AG04450 (cell line): ENCODE measurements at places on chromosomes 7 and 10.

GRCh38 chr10:47415520-47416304, 31.6 kb upstream of the ZNF488 start:
- no peak for DNase-seq

DNA sequence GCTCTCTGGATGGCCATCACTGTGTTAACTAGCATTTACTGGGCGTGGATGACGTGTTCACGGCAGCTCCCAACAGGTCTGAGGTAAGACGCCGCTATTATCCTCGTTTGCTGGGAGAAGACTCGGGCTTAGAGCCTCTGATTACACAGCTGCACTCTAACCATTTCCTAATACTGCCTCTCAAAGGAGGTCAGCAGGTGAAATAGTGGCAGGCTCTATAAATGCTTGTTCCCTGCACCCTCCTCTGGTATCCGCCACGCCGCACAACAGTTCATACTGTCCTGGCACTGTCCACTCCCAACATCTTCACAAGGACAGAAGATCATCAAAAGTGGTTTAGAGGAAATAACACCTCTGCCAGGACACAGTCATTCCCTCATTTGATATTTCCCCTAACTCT, 28.3 kb downstream of the HIPK2 start:
- no peak for DNase-seq

GRCh38 chr7:143013473-143013872, 13.5 kb downstream of the OR9A2 start:
- DNase-seq: no peak

- DNase-seq: no peak
These were observed 17.6 kb downstream of the ZDHHC16 start for GRCh38 chr10:97463363-97464132.

- DNase-seq: peak; percentile 2
These were observed 458.8 kb downstream of the SORCS1 start for GRCh38 chr10:106705681-106706100.

DNA sequence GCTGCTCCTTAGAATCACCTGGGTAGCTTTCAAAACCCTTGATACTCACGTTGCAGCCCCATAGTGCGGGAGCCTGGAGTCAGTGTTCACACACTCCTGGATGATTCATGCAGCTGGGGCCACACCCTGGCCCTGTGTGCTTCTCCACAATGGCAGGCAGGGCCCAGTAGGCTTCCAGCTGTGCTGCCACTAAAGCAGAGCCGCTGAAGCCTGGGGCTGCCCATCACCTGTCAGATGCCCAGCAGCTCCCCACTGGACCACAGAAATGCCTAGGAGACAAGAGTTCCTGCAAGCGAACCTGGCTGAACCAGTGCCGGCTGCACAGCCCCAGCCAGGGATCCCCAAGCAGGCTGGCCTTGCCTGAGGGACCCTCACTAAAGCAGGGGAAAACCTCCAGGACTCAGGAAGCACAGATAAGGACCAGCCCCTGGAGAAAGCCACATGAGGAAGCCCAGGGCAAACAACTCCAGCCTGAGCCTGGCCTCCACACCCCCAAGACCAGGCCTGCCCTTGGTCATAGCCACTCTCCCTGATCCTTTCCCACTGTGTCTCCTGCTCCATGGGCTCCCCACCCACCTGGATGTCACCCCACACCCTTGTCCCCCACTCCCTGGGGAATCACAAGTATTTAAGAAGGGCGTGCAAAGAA, 111.9 kb downstream of the GRID1 start:
- DNase-seq: no peak

DNA sequence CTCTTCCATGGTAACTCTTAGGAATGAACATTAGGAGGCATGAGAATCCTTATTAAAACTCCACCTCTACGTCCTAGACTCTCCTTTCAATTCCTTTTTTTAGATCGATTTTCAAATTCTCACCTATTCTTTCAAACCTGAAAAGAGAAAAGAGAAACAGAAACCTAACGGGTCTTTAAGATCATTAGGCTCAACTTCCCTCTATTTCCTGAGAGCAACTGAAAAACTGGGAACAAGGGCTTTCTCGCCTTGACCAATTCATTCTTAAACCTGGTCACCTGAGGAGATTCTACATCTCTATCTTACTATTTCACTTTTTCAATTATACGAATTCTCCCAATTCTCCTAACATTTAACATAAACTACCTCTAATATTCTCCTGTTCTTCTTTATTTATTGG, 2.8 kb downstream of the TFEC start:
- no peak for DNase-seq

GRCh38 chr7:147078312-147078711, 961.7 kb downstream of the CNTNAP2 start:
- DNase-seq: no peak

DNA sequence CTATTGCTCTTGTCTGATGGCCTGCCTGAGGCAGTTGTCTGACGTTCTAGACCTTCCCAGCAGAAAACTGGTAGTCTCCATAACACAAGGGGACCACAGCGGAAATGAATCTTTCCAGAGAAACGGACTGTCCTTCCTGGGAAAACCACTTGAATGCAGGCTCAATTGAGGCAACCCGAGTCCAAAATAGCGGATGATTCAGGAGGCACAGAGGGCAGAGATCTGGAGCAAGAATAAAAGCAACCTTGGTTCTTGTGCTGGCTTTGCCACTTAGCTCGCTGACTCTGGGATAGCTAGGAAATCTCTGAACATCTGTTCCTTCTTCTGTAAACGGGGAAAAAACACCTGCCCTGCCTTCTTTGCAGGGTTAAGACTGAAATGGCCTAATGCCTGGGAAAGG, 178.8 kb downstream of the NEURL1 start:
- no peak for DNase-seq

DNA sequence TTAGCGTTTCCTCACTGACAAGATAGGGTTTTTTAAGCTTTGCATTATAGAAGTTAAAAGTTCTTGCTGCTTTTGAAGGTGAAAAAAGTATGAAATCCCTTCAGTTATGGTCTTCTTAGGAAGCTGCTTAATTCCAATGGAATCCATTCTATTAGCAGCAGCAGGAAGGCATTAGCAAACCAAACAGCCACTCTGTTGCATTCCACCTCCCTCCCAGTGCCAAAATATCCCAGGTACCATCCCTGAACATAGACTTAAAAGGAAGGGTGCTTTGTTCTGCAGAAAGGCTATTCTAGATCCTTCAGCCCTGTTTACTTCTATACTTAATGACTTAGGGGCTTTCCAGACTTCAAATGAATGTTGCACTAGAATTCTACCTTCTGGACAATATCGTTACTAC, 23.8 kb downstream of the ENO4 start:
- DNase-seq: no peak

DNA sequence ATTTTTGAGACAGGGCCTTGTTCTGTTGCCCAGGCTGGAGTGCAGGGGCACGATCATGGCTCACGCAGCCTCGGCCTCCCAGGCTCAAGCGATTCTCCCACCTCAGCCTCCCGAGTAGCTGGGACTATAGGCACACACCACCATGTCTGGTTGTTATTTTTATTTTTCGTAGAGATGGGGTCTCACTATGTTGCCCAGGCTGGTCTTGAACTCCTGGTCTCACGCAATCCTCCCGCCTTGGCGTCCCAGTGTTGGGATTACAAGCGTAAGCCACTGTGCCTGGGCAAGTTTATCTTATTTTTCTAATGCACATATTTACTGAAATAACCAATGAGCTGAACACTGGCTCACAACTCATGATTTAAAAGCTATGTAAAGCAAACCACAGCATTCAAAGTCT, 61.9 kb downstream of the FAM171A1 start:
- no peak for DNase-seq

DNA sequence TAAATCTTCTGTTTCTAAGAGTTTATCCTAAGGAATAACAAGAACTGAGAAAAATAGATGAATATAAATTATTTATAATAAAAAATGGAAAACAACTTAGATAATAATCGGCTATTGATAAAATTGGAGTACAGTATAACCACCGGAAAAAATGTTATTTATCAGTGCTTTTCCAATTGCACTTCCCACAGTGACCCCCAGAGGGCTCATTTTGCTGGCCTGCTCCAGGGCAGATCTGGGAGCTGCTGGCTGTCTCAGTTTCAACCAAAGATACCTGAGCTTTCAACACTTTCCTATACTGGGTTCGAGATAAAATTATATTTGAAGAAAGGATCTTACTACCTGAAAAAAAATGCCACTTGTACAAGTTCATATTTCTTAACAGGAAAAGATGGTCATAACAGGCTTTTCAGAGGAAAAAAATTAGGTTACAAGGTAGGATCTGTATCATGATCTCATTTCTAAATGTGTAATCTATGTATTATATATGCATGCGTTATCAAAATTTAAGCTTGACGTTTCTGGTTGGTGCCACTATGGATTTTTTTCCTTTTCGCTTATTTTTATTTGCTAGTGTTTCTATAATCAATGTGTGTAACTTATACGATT, 165.7 kb downstream of the NPSR1 start:
- peak; percentile 8 for DNase-seq

- DNase-seq: no peak
These were observed 359.2 kb downstream of the PHF14 start for GRCh38 chr7:11332865-11333228.

GRCh38 chr10:97584060-97584797, at the start of gene HOGA1:
Gene HOGA1, plus strand, starts transcription at chr10:97584389. Its CDS starts 315 bp downstream, at chr10:97584704.
- DNase-seq: no peak

GRCh38 chr10:24459836-24460235, 250.9 kb downstream of the KIAA1217 start:
- no peak for DNase-seq

DNA sequence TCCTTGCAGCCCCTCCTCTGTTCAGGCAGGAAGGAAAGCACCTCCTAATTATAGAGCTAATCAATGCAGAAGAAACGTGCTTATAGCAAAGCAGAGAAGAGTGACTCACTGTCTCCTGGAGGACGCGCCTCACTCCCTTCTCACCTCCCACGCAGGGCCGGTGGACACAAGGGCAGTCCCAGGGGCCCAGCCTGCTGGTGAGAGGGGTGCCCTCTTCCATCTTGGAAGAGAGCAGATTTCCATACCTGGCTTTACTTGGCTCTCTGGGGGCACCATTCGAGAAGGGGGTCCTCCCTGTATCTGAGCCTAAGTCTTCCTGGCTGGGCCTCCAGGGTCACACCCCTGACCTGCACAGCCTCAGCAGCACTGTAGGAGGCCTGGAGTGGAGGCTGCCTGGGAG, 55.8 kb downstream of the RASGEF1A start:
- no peak for DNase-seq

- no peak for DNase-seq
These were observed 89.2 kb upstream of the MKLN1 start for GRCh38 chr7:131238347-131238931.

DNA sequence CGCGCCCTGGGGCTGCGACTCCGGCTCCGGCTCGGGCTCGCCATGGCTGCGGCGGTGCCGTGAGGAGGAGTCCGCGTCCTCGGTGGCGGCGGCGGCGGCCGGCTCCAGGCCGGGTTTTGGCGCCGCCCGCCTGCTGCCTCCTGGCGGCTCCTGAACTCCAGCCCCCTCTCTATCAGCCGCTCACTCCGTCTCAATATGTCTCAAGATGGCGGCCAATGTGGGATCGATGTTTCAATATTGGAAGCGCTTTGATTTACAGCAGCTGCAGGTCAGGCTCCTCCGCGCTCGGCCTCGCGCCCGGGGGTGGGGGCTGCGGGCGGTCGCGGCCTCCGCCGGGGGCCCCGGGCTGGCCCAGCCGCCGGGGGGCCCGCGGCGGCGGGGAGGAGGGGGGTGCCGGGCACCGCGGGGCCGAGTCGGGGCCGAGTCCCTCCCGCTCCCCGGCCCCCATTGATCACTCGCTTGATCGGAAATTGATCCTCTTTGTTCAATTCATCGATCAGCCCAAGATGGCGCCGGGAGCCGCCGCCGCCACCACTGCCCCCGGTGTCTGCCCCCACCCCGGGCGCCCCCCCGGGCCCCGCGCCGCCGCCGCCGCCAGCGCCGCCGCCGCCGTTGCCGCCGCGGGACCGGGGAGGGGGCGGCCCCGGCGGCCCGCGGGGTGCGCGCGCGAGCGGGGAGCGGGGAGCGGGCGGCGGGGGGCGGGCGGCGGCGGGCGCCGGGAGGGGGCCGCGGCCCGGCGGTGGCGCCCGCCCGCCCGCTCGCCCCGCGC, 1.4 kb upstream of the CUX1 start:
- peak; percentile 42 for DNase-seq

DNA sequence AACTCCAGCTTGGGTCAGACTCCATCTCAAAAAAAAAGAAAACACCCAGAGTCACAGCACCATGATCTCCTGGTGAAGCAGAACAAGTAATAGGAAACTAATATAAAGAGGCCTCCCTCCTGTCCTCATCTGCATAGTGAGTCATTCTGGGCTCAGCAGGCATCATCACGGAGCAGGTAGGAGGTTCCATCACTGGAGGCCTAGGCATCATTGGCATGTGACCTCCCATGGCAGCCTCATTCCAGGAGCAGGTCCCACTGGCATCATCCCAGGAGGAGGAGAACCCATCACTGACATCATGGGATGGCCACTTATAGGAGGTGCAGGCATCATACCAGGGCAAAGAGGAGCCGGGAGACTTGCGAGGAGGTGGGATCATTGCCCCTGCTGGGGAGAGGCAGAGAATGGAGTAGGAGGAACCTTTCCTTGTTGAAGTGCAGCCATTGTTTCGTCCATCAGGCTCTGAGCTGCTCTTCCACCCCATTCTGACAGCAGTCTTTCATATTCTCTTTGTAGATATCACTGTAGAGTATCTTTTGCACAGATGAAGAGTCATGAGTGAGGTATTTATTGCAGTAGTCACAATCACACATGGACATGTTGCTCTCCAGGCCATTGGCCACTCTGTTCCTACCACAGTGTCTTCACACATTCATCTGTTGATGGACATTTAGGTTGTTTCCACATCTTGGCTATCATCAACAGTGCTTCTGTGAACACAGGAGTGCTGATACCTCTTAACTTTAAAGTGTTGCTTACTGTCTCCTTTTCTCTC, 73.8 kb downstream of the OSBPL3 start:
- no peak for DNase-seq

- no peak for DNase-seq
These were observed 35.0 kb downstream of the AUTS2 start for GRCh38 chr7:69633122-69633831.

DNA sequence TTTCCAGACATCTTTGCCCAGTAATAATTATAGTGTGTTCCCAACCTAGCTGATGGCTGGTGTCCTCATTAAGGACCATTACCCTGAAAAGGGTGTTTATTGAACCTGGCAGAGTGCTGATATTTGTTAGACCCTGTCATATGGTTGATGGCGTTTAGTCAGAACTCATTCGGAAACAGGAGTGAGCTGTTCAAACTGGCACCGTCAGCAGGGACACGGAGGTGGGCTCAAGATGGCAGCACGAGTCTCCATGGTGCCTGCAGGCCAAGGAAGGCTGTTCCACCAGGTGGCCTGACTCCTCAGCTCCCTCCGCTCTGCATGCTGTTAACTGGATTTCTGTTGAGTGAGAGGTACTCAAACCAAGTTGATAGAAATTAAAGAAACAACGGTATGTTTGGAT, 589.1 kb upstream of the MGMT start:
- DNase-seq: no peak

GRCh38 chr7:19095353-19095860, 22.0 kb downstream of the TWIST1 start:
- DNase-seq: no peak

- DNase-seq: no peak
These were observed 169.3 kb downstream of the SH3PXD2A start for GRCh38 chr10:103685880-103686669.

DNA sequence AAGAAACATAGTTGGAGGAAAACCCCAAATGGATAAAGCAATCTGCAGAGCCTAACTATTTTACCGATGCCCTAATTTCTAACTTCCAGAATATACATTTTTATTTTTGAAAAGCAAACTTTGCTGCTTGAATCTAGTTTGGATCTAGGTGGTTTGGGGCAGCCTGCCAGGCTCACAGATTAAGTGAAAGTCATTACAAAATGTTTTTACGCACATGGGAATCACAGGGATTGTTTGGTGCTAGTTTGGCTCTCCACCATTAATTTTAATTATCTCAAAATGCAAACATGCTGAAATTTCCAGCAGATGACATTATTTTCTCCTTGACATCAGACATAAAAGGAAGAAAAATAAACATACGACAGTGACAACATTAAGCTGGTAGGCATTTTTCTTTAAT, 166.7 kb upstream of the INHBA start:
- no peak for DNase-seq
